ENCODE measurements at places on chromosomes 12 and 14.
A peak's percentile ranks its signal among the peaks of the same experiment; 100 is the strongest.

GRCh38 chr14:105315211-105315721 lies 718 bp downstream of the PACS2 start:
- DNase-seq, result no peak

DNA sequence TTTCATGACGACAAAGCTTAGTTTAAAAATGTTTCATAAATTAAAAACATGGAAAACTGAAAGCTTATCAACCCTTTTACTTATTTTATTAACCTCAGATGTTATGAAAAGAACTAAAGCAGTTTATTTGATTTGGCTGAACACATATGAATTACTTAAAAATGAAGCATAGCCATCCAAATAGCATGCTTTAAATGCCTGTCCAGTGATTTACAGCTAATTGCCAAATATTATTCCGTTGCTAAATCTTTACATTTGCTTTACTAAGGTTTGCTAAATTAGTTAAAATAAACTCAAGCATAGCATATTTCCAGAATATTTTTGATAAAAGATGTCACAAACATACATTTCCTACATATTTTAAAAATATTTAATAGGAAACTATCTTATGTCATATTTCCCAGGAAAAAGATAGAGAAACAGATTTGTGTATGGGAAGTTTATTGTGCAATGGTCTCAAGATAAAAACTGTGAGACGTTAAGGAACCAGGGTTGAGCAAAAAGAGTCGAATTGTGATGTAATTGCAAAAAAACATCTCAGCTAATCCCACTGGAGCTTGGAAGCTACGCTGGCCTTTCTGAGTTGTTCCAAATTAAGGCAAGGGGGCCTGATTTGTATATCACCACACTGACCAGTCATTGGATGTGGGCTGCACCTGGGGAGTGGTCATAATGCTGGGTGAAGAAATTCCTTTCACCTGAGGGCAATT lies 25.8 kb downstream of the GPR135 start:
- DNase-seq, result no peak

DNA sequence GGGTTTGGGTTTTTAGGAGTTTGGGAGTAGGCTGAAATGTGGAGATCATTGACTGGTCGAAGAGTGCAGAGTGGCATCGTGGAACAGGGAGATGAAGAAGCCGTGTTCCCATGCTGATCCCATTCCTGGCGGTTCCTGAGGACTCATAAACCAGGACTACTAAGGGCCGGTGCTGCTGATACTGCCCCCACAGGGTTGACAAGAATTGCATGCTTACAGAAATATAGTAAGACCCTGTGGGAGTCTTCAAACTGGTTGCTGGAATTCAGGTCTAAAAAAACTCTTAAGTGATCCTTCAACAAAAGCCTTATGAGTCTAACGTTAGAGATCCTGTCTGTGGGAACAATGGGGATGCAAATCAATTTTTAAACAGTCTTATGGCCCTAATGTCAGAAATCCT lies 64.0 kb upstream of the ARHGAP5 start:
- no peak for DNase-seq

DNA sequence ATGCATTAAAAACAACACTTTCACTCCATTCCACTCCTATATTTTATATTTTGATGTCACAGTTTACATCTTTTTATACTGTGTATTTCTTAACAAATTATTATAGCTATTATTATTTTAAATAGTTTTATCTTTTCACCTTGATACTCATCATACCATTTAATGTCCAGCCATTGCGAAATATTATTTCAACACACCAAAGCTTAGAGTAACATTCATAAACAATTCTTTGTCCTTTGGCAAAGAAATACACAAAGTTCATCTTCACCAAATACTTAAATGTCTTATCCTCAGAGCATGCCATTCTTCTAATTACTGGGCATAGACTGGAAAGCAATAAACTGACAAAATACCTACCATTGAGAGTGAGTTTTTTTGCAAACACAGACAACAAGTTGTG lies 1963.4 kb upstream of the FLRT2 start:
- DNase-seq, result no peak

GRCh38 chr14:31945074-31945613 lies 132.0 kb upstream of the ARHGAP5 start:
- DNase-seq, result no peak

GRCh38 chr14:43855556-43855955 lies 651.5 kb downstream of the FSCB start:
- no peak for DNase-seq

- DNase-seq, result no peak
Measured at GRCh38 chr12:4496145-4496838, 42.4 kb upstream of the RAD51AP1 start.

DNA sequence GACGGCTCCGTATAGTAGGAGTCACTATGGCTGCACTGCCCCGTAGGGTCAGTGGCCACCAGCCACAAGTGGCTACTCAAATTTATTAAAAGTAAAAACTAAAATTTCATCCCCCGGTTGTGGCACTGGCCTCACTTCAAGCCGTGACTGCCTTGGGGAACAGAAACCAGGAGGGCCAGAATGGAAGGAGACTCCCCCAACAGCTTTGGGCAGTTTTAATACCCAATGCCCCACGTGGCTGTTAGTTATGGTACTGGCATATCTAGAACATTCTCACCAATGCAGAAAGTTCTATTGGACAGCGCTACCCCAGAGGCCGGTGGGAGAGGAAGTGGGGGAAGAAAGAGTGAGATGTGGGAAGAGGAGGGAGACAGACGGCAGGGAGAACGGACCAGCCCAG lies 6.2 kb downstream of the NCOR2 start:
- no peak for DNase-seq

DNA sequence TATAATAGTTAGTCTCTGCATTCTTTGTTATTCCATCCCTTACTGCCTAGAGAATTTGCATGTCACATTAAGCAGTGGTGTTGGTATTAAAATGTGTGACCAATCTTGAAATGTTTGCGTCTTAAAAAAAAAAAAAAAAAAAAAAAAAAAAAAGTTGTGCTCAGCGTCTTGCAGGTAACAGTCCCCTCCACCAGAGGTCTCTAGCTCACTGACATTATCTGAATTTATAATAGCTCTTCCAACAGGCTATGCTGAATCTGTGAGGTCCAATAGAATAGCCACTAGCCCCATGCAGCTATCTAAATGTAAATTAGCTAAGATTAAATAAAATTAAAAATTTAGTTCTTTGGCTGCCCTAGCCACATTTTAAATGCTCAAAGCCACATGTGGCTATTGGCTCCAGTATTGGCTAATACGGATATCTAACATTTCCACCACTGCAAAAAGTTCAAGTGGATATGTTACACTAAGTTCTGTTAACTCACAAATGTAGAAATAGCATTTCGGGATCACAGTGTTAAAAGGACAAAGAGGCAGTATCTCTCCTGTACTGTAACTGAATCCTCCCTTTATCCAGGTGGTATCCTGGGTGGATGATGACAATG lies 28.7 kb downstream of the NKX2-8 start:
- DNase-seq, result peak; percentile 76

GRCh38 chr12:91722072-91722471 lies 423.6 kb downstream of the BTG1 start:
- DNase-seq, result no peak

DNA sequence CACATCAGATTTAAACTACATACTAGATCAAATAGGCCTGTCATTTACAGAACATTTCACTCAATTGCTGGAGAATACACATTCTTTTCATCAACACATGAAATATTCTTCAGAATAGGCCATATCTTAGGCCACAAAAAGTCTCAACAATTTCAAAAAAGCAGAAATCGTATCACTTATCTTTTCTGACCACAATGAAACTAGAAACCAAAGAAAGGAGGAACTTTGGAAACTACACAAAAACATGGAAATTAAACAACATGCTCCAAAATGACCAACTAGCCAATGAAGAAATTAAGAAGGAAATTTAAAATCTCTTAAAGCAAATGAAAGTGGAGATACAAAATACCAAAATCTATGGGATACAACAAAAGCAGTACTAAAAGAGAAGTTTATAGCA lies 35.1 kb downstream of the PARP11 start:
- no peak for DNase-seq

DNA sequence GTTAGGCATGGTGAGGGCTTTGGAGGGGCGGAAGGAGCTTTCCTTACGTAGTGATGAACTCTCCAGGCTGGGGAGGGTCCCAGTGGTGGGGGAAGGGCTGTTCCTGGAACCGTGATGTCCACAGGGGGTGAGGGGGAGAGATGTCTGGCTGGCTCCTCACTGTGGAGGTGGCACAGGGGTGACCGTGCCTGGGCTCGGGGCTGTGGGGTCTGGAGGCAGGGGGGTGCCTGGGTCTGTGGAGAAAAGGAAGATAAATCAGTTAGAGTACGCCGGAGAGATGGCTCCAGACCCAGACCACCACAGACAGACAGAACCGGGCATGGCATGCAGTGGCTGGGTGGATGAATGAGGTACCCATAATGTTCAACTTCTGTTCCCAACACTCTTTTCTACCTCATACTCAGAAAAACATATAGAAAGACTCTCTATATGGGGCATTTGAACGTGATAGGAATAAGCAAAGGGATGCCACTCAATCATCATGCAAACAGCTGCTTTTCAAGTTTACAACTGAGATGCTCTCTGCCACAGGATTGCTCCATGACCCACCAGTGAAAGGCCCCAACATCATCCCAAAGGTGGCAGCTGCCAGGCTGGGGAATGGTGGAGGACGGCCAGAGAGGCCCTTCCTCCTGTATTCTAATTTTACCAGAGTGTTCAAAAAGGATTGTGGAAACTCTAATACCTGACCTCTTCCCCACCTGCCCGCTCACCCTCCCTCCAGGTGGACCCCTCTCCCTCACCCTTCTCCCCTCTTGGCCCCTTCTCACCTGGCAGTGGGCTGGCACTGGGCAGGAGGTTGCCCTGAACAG lies 5.6 kb downstream of the MYL6 start:
- DNase-seq, result no peak

DNA sequence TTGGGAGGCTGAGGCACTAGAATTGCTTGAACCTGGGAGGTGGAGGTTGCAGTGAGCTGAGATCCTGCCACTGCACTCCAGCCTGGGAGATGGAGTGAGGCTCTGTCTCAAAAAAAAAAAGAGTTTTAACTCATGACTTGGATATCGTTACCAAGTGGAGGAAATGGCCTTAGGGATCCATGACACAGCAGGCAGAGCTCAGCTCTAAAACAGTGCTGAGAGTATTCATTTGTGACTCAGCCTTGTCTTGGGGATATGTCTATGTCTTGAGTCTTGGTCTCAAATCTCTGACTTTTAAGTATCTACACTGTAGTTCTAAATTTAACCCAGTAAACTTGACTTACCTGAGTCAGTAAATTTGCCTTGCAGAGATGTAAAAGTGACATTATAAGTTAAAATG lies 8.8 kb upstream of the PEX5 start:
- DNase-seq, result no peak

Data from pons (tissue), 1 donor.